ENCODE measurements at places on chromosomes 16 and 17.

GRCh38 chr16:10356870-10357842 is 28.7 kb upstream of the ATF7IP2 start:
- no peak for DNase-seq

- no peak for DNase-seq
Measured at GRCh38 chr16:52861614-52862022, 191.1 kb downstream of the CHD9NB start.

GRCh38 chr16:57186872-57187854 is 1.0 kb downstream of the RSPRY1 start:
- peak; percentile 31 for DNase-seq

GRCh38 chr17:18247613-18248001 is 10.9 kb downstream of the FLII start:
- no peak for DNase-seq
